ENCODE measurements at places on chromosomes 5 and 9.

GRCh38 chr9:86764671-86765343, 182.5 kb downstream of the GAS1 start:
- DNase-seq = no peak

DNA sequence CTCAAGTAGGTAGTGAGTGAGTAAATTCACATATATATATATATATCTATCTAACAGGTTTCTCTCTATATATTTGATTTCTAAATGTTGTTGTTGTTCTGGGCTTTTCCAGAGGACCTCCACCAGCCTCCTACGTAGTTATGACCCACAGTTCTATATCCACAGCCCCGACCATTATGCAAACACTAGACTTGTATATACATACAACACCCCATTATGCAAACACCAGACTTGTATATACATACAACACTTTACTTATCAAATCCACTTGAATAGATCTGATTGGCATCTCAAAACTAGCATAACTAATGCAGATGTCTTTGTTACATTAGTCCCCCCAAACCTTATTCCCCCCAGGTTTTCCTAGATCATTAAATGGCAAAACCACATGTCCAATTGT, 108.7 kb downstream of the JAKMIP2 start:
- DNase-seq = no peak

DNA sequence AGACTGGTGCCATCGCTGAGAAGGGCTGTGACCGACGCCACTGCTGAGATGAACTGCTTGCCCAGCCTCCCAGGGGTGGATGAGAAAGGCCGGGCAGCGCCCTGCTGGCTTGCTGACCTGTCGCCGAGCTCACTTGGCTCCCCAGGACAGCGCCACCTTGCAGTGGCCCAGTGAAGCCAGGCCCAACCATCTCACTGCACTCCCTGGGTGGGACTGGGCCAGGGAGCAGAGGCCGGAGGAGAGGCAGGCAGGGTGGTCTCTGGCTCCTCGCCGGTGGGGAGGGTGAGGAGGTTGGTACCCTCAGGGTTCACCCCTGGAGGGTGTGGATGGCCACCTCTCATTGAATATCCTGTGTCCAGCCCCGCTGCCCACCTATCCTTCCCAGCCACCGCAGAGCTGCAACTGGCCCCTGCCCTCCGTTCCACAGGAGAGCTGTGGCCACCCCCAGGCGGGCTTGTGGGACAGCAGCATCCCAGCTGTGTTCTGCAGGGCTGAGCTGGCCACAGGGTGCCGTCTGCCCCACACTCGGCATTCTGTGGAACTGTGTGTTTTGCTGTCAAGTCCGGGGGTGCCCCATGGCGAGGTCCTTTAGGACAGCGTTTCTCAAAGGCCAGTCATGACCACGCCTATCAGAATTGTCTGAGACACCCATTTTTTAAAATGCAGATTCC, 41.0 kb upstream of the FCN2 start:
- DNase-seq = no peak

- no peak for DNase-seq
Measured at GRCh38 chr5:50709471-50709870, 43.0 kb downstream of the PARP8 start.

- no peak for DNase-seq
Measured at GRCh38 chr9:118686959-118687358, 682.3 kb downstream of the BRINP1 start.

DNA sequence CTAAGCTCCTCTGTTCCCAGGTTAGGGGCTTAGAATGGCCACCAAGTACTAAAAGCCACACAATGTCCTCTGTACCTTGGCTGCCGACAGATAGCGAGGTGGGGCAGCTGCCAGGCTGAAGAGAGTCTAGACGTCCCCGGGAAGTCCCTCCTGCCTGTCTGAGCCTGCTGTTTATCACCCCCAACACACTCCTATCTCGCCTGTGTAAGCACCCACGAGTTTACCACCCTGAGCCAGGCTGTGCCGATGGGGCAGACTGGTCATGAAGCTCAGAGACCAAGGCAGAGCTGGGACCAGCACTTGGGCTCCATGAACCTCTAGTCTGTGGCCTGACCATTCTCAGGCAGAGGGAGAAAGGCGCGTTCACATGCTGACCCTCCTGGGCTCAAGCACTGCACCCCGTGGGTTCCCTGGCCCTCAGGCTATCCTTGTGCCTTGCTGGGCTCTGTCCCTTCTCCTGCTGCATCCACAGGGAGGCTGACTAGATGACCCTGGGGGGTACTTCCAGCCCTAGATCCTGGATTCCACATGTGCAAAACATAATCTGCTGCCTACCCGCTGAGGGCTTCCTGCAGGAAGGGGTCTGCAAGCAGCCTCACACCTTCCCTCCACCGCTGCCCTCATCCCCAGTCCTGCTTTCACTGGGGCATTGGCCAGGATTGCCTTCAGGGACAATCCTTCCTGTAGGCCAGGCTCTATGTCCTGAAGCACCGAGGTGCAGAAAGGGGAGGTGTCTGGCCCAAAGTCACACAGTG, 18.6 kb upstream of the SLC25A51 start:
- DNase-seq = no peak

DNA sequence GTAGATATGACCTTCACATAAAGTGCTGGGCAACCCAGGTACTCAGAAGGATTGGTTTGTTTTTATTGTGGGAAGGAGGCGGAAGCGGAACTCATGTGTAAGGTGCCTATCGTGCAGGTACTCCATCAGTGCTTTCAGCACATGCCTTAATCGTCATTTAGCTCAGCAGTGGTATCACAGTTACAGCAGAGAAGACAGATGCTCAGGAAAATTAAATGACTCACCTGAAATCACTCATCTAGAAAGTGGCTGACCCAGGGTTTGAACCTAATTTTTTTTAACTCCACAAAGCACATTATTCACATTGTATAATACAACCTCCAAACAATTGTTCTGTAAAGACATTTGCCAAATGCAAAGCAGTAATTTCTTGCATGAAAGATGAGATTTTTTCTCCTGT, 2.2 kb downstream of the C5orf46 start:
- DNase-seq = no peak

DNA sequence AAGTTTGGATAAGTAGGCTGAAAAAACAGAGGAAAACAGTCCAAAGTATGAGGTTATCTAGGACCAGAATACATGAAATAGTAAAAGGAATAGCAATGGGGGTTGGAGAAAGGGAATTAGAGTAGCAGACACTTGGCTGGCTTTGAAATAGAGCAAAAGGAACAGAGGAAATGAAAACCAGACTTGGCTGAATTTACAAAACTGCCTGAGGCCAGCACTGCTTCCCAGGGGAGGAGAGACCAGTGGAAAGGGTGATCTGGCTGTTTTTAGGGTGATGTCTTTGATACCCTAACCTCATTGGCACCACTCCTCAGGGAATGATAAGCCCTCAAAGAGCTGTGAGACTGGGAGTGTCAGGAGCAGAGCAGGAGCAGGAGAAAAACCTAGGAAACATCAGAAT, 413.4 kb upstream of the SLC30A5 start:
- DNase-seq = no peak

GRCh38 chr5:137199966-137200365, 299.2 kb downstream of the SPOCK1 start:
- no peak for DNase-seq

- DNase-seq = peak; percentile 21
Measured at GRCh38 chr5:1763548-1763911, 36.1 kb downstream of the MRPL36 start.

GRCh38 chr5:171418316-171418981, 998 bp upstream of the FGF18 start:
- DNase-seq = peak; percentile 25

GRCh38 chr9:115050002-115050490, 67.9 kb downstream of the TNC start:
- DNase-seq = no peak
